COLO829 (cell line): ENCODE measurements at places on chromosomes 3 and 15.
A peak's percentile ranks its signal among the peaks of the same experiment; 100 is the strongest.

- DNase-seq: peak; percentile 95
These were observed 101.2 kb upstream of the ETV5 start for GRCh38 chr3:186209810-186210752.

DNA sequence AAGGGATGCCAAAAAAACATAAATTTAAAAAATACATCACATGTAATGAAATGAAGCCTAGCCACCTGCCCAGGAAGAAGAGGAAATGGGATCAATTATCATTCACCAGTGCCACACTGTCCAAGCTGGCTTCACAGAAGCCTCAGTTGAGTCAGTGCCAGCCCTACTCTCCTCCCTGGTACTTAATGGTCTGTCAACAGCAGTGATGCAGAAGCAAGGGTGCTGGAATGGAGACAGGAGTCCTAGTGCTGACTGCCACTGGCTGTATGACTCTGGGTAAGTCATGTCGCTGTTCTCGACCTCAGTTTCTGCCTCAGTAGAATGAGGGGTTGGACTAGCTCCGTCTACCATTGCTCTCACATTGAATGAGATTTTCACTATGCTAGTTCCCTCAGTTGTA lies 78.5 kb upstream of the LARS2 start:
- DNase-seq: no peak

- DNase-seq: no peak
These were observed 2.3 kb downstream of the FBXL22 start for GRCh38 chr15:63599401-63600000.

- no peak for DNase-seq
These were observed 19.2 kb downstream of the PLD1 start for GRCh38 chr3:171790898-171791691.

DNA sequence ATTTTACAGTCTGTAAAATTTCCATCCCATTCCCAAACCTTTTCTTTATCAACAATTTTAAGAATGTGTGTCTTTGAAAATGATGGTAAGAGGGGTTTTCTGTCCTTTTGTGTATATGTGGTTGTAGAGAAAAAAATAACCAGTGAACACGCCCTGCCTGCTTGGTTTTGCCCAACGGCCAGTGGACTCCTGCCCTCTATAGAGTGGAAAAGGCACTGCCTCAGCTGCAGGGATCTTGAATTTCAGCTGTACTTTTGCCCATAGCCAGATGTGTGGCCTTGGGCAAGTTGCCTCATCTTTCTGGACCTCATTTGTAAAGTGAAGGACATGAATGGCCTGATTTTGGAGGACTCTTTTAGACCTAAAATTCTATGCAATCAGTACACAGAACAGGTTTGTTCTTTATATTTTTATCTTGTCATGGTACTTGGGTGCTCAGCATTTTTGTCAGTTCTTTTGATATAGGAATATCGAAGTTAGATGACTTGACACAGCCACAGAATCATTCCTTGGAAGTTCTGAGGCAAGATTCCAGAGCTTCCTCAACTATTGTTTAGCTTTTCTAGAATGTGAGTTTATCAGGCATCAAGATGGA lies 81.0 kb downstream of the CLDN11 start:
- DNase-seq: peak; percentile 72

- no peak for DNase-seq
These were observed 34.1 kb downstream of the GASK1A start for GRCh38 chr3:43013256-43013655.
